AG04450 (cell line): ENCODE measurements at places on chromosomes 1 and 21. TPM values are rescaled to one million over a fixed set of nuclear protein-coding genes. Genes with fewer than 3 reads are reported as not detected.
A peak's percentile ranks its signal among the peaks of the same experiment; 100 is the strongest.

GRCh38 chr1:53559854-53560580, 100.8 kb downstream of the DMRTB1 start:
- DNase-seq = no peak

The CFHR3 gene
- not detected in 2 replicates for polyA plus RNA-seq

- DNase-seq = no peak
Measured at GRCh38 chr1:209134001-209134400, 449.5 kb upstream of the CAMK1G start.

DNA sequence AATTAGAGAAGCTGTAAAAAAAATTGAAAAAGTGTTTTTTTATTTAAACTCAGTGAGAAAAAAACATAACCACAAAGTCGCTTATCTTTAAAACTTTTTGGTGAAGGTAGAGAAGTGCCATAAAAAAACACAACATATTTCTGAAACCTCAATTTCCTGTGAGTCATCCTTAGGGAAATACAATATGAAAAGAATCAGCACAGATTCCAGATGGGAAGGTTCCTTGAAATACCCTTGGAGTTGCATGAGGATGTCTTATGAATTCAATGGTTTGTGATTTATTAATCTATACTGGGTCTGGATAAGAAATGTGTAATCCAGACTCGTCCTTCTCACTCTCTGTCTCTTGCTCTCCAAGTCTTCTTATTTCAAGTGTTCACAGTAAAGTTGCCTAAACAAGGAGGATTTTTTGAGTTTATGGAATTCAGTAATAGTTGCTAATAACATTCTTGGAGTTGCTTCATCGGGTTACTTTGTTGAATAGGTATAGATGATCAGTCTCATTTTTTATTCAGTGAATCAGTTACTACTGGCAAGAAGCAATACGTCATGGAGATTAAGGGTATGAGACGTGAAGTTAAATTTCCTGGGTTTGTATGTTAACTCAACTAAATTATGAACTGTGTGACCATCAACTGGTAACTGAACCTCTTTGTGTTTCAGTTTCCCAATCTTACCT, 191.4 kb downstream of the KCNK2 start:
- DNase-seq = peak; percentile 53

- DNase-seq = no peak
Measured at GRCh38 chr1:96234299-96234698, 487.3 kb upstream of the PTBP2 start.

DNA sequence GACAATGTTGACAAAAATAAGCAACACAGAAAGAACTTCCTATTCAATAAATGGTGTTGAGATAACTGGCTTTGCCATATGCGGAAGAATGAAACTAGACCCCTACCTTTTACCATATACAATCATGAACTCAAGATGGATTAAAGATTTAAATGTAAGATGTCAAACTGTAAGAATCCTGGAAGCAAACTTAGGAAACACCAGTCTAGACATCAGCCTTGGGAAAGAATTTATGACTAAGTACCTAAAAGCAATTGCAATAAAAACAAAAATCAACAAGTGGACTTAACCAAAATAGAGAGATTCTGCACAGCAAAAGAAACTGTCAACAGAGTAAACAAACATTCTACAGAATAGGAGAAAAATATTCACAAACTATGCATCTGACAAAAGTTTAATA, 16.1 kb upstream of the CLDN8 start:
- DNase-seq = no peak

DNA sequence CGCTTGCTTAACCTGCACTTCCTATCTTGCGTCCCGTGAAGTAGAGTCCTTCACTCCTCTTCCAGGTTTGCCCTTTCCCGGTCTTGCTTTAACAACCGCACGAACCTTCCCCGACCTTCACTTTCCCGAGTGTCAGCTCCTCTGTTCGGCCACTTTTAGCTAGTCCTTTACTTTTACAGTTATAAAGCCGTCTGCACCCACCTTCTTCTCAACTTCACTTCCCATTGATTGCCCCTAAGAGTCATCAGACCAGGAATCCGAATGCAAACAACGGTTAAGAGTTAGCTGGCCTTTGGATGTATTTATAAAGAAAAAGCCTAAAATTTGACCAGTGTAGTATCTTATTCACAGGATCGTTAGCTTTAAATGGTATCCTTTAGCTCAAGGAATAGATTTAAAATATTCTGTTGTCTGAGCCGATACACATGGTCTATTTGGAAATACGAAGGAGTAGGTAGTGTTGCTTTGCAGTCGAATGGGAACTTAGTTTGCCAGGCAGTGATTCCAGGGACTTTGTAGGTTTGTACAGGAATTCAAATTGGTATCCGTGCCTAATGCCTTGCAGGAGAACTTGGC, 1.4 kb downstream of the PPP2R5A start:
- no peak for DNase-seq

DNA sequence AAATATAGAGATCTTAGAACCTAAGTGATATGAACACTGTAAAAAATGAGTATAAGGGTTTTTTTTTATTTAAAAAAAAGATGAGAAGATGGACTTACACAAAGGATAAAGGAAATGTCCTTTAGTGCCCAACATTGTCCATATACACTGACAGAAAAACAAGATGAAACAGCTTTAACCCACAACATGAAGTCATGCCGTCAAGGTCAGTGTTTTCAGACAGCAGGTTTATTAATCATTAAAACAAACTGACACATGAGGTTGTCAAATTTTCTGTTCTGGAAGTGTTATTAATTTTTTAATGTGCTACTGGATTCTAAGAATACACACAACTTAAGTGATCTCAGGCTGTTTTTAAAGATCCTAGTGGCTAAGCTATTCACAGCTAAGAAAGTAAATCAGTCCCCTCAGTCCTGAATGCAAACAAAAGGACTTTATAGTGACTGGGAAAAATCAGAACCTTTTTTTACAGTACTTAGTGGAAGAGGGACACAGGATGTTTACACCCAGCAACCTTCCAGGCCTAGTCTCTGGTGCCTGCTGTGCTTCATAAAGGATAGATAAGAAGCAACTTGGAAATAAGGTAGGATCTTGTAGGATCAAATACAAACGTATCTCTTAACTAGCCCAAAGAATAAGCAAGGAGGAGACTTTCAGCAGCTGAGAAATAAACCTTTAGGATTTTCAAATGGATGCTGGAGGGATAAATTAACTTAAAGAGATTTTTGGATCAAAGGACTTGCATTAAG, 21.9 kb upstream of the PKN2 start:
- no peak for DNase-seq

The LYPD8 gene
- not detected in 2 replicates for polyA plus RNA-seq

DNA sequence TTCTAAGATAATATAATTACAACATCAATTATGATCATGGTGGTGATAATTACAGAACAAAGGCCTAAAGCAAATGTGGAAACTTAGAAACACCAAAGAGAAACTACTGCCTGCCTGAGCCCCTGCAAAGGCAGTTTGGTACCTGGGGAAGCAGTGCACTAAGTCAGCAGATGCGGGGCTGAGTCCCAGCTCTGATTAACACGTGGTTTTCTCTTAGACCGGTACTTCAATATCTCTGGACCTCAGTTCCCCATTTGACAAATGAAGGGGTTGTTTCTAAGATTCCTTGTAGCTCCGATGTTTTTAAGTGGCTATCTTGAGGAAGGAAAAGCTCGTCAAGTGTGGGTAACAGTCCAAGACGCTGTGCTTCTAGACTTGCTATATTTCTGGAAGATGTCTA, 16.7 kb upstream of the PLEKHA6 start:
- DNase-seq = no peak

DNA sequence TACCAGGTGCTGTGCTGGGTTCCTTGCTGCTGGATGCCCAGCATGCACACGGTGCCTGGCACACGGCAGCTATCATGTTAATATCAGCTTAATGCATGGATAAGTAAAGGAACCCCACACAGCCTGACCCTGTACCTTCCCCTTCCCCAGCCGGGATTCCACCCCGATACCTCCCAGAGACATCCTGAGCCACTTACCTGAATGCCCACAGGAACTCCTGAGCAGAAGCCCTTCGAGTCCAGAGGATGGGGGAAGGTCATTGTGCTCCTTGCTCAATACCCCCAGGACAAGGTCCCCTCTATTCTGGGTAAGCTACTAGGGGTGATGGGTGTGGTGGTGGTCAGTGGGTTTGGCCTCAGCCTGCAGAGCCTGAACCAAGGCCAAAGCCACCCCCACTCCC, 1.4 kb downstream of the FAM131C start:
- no peak for DNase-seq

The NHLH1 gene
- polyA plus RNA-seq = 0.19 and 0.35 TPM in 2 replicates
